Vagina (tissue), 2 donors: ENCODE measurements at places on chromosomes 12 and 14.

DNA sequence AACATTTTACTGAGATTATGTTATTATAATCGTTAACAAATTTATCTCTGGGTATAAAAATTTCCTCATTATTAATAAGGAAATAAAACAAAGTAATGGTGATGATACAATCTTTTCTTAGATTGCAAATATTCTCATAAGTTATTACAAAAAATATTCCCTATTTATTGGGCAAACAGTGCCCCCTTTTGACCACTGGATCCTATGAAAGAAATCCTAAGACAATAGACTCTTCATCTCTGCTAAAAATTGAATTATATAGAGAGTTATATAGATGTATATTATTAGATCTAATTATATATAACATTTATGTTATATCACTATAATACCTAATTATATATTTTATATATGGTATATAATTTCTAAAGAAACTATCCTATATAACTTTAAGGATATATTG, 94.2 kb upstream of the FGD4 start:
- no peak for DNase-seq

DNA sequence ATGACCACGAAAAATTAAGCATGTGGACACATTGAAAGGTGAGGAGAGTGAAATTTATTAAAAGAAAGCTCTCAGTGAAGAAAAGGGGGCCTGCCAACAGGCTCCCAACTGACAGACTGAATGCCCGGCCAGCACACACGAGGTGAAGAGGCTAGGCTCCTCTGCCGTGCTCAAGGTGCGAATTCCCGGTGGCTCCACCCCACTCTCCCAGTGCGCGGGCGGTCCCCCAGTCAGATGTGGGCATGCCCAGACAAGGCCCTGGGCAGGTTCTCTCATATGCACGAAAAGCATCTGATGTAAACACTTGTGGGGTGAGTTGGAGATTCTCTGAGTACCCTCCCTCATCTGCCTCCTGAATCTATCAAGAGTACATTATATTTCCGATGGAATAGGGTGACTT, 48.5 kb upstream of the OSBPL8 start:
- no peak for DNase-seq

GRCh38 chr14:50656776-50657175, 11.3 kb downstream of the SAV1 start:
- DNase-seq = no peak

DNA sequence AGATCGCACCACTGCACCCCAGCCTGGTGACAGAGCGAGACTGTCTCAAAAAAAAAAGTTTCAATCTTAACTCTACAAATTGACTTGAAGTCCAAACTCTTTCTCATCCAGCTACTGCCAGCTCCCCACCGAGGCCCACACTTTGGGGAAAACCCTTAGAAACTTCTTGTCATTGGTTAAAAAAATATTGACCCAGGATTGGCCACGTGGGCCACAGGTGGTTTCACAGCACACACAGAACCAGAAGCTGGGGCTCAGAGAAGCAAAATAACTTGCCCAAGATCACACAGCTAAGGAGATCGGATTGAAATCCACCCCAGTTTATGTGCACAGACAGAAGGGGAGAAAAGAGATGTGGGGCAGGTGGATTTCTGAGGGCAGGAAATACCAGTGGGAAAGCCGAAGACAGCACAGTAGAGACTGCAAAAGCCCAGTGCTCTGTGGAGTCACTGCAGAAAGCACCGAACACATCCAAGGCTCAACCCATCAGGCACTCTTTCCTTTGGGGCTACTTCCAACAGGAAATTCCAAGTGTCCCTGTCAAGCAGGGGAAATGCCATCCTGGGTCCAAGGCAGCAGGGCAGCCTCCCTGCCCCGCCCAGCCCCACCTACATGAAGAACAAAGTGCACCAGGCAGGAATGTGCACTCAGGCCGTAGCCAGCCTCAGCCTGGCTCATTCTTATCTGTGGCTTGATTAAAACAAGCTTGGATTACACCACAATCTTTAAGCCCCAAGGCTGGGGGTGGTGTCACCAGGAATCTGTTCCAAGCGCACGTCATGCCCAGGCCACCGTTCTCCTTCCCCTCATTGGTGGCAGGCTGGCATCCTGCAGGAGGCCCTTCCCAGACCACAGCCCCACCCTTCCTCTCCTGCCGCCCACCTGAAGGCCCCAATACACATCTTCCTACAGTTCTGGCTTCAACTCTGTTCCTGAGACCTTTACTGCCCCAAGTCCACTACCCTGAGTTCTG, 72.5 kb downstream of the ITPK1 start:
- no peak for DNase-seq

- no peak for DNase-seq
Measured at GRCh38 chr12:108594-108993, 42.0 kb downstream of the IQSEC3 start.

- no peak for DNase-seq
Measured at GRCh38 chr12:45587012-45587411, 142.5 kb upstream of the ARID2 start.

DNA sequence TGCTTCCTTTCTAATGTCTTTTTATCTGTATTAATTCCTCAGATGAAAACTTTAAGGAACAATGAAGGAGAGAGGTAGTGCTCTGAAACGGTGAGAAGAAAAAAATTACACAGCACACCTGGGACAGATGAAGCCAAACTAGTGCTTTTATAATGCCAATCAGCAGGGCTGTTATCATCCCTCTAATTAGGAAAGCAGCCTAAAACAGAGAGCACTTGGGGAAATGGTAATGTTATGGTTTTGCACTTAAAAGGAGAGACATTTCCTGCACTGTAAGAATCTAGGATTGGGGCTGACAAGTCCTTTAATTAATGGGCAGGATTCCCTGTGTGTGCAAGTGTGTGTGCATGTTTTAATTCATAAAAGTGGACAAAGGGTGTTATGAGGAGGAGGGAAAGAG, 4.8 kb upstream of the LMO3 start:
- no peak for DNase-seq

GRCh38 chr12:53298164-53298563, 1.3 kb upstream of the MYG1 start:
- no peak for DNase-seq

GRCh38 chr12:19772776-19773175, 333.5 kb downstream of the AEBP2 start:
- DNase-seq = no peak

DNA sequence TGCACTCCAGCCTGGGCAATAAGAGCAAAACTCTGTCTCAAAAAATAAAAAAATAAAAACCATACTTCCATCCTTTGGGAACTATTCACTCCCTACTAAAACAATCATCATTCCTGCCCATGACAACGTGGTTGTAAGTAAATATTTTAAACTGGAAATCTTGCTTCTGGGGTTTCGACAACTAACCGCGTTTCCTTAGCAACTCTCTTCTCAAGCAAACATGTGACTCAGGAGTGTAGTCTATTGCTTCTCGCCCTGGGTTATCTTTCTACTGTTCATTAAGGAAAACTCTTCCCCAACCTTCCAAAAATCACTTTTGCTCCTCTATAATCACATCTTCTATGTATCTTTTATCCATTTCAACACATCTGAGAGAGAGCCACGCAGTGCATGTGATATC, 21.8 kb downstream of the APPL2 start:
- DNase-seq = no peak

- DNase-seq = no peak
Measured at GRCh38 chr14:82238649-82239048, 705.0 kb upstream of the SEL1L start.

GRCh38 chr12:47165934-47166333, 86.2 kb upstream of the AMIGO2 start:
- no peak for DNase-seq

DNA sequence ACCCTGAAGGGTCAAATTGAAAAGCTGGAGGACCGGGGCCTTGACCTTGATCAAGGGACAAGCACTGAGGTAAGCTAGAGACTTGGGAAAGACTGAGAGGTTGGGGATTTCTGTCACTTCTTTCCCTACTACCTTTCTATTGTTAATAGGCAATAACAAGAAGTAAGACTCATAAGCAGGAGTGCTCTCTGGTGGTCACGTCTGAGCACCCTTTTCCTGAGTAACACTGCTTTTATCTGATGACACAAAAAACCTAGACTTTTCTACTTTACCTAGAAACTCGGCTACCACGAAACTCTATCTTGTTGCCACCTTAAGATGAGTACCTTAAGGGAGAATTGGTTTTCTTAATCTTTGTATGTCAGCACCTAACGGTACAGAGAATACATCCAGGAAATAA, 35.5 kb upstream of the PPFIBP1 start:
- no peak for DNase-seq
